KBM-7 (cell line): ENCODE measurements at places on chromosomes 12 and 14.

- no peak for DNase-seq
These were observed 131.9 kb downstream of the CEP128 start for GRCh38 chr14:80809663-80810062.

DNA sequence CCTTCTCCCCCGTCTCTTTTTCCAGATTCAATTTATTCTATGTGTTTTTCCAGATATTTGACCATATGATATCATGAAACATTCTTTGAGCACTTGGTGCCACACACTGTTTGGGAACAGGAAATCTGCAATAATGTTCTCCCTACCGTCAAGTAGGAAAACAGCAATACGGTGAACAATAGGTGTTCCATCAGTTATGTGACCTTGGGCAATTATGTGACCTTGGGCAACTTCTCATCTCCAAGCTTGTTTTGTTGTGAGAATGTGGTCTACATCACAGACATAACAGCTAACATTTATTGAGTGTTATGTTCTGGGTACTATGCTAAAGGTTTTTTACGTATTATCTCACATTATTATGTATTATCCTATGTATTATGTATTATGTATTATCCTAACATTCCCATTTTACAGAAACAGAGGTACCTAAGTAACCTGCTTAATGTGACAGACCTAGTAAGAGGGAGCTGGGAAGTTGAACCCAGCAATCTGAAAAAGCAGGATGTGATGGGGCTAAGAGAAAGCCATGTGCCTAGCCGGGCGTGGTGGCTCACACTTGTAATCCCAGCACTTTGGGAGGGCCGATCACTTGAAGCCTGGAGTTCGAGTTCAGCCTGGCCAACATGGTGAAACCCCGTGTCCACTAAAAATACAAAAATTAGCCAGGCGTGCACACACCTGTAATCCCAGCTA, 1.2 kb upstream of the NEK9 start:
- DNase-seq, result no peak

- DNase-seq, result no peak
These were observed 573 bp downstream of the ARL6IP4 start for GRCh38 chr12:122981036-122981471.

DNA sequence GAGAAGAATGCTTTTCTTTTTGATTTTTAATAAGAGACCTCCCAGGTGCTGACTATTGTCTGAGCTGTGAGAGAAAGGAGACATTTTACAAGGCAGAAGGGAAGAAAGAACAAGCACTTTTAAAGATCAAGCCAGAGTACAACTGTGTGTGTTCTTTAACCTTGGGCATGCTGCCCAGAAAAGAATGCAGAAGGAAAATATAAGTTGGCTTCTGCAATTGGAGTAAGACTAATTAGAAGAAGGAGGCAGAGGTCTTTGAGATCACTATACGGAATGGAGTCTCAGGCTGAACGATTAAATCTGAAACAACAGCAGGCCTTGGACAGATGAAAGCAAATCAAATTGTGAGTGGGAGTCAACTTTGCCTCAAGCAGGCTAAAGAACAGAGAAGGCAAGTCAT, 230.5 kb downstream of the ATP23 start:
- DNase-seq, result no peak

- DNase-seq, result no peak
These were observed 18.9 kb downstream of the ITPK1 start for GRCh38 chr14:93096691-93097322.

- no peak for DNase-seq
These were observed 580.0 kb downstream of the DIO2 start for GRCh38 chr14:79631276-79631675.

GRCh38 chr14:35999294-35999693, 173.2 kb downstream of the BRMS1L start:
- DNase-seq, result no peak

DNA sequence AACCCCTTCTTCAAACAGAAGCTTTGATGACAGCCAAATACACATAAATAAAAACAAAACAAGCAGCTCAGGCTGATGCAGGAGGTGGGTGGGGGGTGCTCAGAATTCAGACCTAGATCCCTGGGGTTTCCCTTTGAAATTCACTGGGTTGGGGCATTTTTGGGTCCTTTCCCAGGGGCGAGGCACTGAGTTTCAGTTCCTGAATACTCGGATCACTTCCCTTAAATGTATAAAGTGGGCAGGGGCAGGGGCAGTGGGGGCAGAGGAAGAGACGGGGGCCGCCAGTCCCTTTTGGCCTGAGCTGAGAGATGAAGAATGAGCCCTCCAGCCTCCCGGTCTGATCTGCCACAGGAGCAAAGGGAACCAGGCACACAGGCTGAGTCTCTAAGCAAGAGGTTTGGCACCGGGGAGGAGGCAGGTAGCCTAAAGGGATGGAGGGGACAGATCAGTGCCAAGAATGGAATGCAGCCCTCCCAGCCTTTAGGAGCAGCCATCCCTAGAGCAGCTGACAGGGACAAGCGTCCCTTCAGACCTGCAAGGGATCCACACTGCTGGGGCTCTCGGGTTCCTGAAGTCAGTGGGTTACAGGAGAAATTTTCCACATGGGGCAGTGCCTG, 20.3 kb downstream of the KDM2B start:
- no peak for DNase-seq

GRCh38 chr12:127162902-127163301, 1104.1 kb upstream of the TMEM132C start:
- peak; percentile 1 for DNase-seq

DNA sequence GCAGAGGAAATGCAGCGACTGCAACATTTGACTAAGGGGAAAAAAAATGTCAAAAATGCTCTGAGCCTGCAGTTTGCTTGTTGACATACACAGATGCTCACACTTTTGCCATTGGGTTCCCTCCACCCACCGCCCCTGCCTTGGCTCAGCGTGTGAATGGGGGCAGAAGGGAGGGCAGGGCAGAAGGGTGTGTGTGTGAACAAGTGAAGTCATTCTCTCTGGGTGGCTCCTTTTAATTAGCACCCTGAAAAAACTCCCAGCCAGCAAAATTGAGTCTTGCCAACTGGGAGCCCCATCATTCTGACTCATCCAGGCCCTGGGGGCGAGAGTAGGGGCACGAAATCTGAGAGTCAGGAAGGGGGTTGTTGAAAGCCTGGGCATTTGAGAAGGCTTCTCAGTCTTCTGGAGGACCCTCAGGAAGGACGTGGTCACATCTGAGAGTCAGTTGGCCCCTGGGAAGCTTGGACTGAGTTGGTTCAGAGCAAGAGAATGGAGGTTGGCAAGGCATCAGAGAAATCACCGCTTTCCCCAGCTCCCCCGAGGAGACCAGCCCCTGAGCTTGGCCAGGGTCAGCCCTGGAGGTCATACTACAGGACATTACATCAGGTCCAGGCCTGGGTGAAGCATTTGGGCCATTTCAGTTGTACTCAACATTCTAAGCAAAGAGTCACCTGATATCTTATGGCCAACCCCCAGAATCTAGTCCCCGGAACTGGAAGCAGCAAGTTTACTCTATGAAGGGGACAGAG, 22.7 kb upstream of the KRT78 start:
- DNase-seq, result no peak

DNA sequence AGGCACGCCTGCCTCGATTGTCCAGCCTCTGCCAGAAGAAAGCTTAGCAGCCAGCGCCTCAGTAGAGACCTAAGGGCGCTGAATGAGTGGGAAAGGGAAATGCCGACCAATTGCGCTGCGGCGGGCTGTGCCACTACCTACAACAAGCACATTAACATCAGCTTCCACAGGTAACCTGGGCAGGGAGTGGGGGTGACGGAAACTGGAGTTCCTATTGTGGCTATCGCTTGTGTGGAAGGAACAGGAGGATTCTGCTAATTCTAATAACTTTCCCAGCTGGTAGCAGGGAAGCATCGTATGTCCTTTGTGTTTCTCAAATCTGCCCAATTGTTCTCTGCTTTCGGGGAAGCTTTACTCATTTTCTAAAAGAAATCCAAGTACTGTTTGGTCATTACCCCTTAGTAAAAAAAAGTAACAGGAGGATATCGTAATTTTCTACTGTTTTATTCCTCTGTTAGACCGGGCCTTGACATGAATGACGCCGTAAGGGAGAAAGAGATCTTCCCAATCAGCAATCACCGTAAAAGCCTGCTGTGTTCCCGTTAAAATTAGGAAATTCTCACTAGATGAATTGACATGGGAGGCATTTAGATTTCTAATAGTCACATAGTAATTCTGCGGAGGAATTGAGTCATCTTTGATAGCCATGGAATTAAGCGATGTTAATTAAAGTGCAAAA, 449 bp downstream of the THAP2 start:
- no peak for DNase-seq

- no peak for DNase-seq
These were observed 145.0 kb upstream of the SLC38A2 start for GRCh38 chr12:46517579-46517962.

- no peak for DNase-seq
These were observed 32.9 kb downstream of the SYNE3 start for GRCh38 chr14:95483309-95484165.

DNA sequence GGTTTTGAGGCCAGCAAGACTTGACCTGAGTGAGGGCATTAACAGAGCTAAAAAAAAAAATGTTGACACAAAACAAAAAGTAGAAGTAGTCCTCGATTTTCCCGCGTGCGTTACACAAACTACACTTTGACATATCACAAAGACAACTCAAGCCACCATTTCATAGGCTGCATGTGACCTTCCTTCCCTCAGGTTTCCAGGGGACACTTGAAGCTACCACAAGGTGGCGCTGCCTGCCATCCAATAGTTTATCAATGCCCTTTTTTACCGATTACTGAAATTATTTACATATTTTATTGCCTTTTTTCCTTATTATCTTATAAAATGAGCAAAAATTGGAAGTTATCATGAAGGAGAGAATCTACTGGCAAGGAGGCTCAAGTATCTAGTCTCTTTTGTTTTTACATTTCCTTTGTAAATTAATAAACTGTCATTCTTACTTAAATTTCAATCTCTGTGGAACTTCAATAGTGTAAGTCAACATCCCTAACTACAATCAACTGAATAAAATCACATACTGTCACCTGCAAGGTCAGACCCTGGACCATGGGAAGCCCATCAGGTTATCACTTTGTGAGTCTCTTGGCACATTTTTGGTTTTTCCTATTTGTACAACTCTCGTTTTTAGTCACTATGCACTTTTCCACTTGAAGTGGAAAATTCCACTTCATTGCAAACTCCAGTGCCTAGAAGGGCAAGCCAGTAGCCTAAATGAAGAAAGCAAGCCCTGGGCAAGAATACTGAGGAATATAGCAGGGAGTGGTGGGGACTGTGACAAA, 84.6 kb upstream of the CPSF6 start:
- DNase-seq, result peak; percentile 79

GRCh38 chr14:50001151-50001998, 108.5 kb downstream of the ARF6 start:
- DNase-seq, result peak; percentile 76

DNA sequence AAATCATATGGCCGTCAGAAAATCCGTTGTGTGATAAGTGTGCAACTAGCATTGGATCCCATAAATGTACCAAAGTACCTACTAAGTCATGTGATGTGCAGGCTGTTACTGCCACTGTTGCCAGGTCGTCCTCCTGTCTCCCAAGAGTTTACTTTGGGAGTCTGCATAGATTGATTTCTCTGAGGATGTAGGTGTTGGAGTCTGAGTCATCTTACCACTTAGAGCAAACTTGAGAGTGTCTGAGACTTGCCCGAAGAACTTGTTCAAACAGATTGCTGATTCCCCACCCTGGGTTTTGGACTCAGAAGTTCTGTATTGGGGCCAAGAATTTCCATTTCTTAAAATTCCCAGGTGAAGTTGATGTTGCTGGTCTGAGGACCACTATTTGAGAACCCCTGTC, 11.4 kb downstream of the TMX1 start:
- DNase-seq, result no peak

DNA sequence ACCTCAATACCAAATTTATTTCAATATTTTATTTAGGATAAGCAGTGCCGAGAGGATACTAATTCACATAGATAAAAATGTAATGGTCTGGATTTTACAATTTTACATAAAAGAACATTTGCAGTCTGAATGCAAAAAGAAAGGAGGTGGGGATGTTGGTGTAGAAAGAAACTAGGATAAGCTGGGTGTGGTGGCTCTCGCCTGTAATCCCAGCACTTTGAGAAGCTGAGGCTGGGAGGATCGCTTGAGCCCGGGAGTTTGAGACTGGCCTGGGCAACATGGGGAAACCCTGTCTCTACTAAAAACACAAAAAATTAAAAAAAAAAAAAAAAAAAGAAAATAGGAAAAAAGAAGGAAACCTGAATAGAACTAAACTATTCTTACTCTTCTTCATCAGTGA, 16.9 kb downstream of the SYCP3 start:
- no peak for DNase-seq
